Keratinocyte (primary cell): ENCODE measurements at places on chromosomes 13 and 19.
A peak's percentile ranks its signal among the peaks of the same experiment; 100 is the strongest.

- no peak for DNase-seq
These were observed 9.1 kb downstream of the TM6SF2 start for GRCh38 chr19:19263886-19264487.

DNA sequence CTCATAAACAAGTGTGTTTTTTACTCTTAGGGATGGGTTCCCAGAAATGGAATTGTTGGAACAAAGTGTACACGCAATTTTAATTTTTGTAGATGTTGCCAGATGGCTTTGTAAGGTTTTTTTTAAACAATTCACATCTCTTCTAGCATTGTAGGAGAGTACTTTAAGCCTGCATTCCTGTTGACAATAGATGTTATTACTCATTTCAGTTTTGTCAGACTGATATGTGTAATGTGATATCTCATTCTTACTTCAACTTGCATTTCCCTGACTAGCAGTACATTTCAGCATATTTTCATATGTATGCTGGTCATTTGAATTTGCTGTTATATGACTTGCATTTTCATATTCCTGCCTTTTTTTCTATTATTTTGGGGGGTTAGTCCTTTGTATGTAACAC lies 186.6 kb upstream of the SLITRK6 start:
- DNase-seq = no peak

GRCh38 chr13:28753208-28753892 lies 34.6 kb upstream of the SLC46A3 start:
- peak; percentile 57 for DNase-seq

DNA sequence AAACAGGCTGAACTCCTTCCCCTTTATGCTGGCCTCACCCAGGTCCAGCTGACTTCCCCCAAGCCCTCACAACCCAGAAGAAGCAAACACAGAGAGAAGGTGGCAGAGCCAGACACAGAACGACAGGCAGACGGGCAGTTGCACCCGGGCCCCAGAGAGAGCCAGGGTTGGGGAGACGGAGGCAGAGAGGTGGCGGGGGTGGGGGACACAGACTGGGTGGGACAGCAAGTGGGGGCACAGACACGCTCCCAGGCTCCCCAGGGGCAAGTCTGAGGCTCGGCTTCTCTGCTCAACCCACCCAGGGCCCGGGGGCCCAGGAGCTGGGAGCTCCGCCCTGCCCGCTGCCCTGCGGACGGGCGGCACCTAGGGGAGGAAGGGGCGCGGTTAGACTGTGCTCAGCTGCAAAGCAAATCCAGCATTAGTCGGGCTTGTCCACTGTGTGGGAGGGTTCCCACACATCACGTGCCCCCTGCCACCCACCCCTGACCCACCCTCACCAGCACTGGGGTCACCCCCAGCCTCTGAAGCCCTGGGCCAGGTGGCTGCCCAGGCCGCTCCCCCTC lies 31.3 kb upstream of the ASF1B start:
- DNase-seq = no peak

- peak; percentile 13 for DNase-seq
These were observed 1651.9 kb upstream of the MIR17HG start for GRCh38 chr13:89695343-89696257.

- DNase-seq = no peak
These were observed 9.9 kb downstream of the MYDGF start for GRCh38 chr19:4660181-4660791.

DNA sequence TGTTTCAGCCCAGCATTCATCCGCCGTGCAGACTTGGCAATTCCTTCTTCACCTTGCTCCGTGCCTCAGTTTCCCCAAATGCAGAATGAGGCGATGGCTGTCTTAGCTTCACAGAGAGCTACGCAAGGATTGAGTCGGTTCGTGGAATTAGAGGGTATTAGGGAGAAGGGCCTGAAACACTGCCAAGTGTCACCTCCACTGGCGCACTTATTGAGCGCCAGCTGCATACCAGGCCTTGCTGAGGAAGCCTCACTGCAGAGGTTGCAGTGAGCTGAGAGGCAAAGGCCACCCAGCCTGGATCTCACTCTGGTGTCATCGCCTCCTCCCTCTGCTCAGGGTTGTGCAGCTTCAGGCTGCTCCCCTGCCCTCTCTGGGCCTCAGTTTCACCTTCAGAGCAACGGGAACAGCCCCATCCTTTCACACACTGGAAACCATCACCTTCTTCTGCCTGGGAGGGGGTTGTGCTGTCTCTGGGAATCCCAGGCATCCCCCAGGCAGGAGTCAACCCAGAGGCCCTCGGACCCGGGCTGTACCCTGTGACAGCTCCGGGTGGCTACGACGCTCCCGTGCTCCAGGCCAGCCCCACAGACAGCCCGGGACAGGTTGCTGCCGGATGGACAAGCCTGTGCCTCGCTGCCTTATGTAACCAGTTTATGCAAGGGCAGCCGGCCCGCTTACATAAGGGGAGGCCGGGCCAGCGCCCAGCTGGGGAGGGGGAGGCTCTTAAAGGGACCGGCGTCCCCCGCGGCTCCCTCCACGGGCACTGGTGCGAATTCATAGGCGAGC lies 31.9 kb downstream of the NFIC start:
- no peak for DNase-seq

DNA sequence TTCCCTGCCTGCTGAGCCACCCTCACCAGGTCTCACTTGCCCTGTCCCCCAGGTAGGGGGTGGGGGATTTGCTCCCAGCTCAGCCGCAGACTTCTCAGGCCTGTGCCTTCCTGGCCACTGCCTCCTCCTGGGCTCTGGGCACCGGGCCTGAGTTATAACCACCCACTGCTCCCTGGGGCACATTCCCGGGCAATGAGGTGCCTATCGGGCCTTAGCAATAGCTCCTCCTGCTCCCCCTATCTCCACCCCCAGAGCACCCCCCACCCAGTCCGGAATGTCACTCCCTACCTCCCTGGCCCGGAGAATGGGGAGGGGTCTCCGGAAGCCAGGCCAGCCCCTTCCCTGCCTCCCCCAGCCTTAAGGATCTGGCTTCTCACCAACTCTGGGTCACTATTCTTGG lies at the start of gene KLK5:
TSS of gene KLK5 (minus strand) at position 129 of the 400 bp plus-strand sequence. CDS start 381 bp downstream, outside the sequence.
- DNase-seq = no peak

DNA sequence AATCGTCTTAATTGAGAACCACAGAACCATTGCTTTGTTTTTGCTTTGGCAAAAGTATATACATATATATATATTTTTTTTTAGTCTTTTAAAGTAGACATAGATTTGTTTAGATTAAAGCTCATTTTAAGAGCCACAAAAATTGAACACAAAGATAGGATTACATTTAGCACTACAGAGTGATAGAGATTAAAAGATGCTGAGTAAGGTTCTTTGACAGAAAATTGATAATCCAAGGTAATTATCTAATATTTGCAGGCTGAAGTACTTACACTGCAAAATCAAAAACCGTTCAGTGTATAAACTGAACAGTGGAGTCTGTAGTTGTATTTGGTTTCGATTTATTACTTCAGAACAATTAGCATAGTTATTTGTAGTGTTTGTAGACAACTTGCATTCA lies 24.5 kb upstream of the ZNF98 start:
- DNase-seq = no peak

DNA sequence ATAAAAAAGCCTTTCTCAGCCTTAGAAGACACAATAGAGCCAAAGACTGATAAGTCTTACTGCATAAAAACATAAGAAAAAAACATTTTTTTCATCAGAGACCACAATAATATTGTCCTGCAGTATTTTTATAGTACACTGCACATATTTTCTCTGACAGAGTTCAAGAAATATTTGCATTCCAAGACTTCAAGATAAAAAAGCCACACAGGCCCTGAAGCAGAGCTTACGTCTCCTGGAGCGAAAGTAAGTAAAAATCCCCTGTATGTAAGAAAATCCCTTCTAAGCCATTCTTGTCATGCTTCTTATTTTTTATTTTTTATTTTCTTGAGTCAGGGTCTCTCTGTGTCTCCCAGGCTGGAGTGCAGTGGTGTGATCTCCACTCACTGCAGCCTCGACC lies 755.9 kb downstream of the LIG4 start:
- no peak for DNase-seq

GRCh38 chr13:111515635-111516034 lies 195.2 kb downstream of the TEX29 start:
- DNase-seq = no peak

GRCh38 chr19:1271528-1272422 lies 2.6 kb downstream of the CIRBP start:
- no peak for DNase-seq

- DNase-seq = no peak
These were observed 471 bp downstream of the FUT1 start for GRCh38 chr19:48751845-48752495.

GRCh38 chr13:40231751-40232150 lies 434.7 kb downstream of the FOXO1 start:
- DNase-seq = no peak

- peak; percentile 88 for DNase-seq
These were observed 187.2 kb downstream of the EFNB2 start for GRCh38 chr13:106348075-106348840.

- no peak for DNase-seq
These were observed 6.1 kb upstream of the UQCR11 start for GRCh38 chr19:1611353-1611752.

- no peak for DNase-seq
These were observed 91.9 kb upstream of the STARD13 start for GRCh38 chr13:33377411-33377810.

- DNase-seq = no peak
These were observed 16.4 kb downstream of the FPR3 start for GRCh38 chr19:51811344-51811743.

- no peak for DNase-seq
These were observed 487.9 kb downstream of the DCT start for GRCh38 chr13:93991569-93991968.

DNA sequence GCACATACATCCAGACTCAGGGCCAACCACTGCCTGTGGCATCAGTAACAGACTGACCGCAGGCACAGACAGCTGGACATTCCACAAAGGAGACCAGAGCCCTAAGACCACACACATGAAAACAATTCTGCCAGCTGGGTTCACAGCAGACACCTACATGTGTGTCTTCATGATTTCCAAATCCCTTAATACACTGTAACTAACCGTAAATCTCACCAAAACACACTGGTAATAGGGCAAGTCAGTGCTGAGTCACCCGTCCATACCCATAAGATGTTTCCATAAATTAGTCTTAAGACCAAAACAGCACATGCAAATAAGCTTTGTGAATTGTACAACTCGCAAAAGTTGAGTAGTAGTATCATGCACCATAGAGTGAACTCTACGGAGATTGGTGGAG lies 65.4 kb downstream of the TUBGCP3 start:
- no peak for DNase-seq

DNA sequence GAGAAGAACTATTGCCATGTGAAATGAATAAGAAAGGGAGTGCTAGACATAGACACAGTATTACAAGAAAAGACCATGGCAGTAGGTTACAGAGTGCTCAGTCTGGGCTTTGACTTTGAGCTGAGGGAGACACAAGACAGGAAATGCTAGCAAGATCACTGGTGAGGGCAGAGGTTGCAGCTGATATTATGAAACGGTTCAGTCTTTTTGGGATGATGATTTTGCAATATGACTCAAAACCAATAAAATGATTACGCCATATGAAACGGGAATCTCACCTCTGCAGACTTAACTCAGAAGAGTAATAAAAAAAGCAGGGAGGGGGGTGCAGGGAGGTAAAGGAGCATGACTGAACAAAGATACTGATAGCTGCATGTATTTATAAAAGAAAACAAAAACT lies 123.1 kb downstream of the RBM26 start:
- no peak for DNase-seq

- no peak for DNase-seq
These were observed 64.1 kb downstream of the ZNF429 start for GRCh38 chr19:21569494-21569865.

GRCh38 chr13:91311491-91311890 lies 36.0 kb upstream of the MIR17HG start:
- DNase-seq = no peak

- no peak for DNase-seq
These were observed 19.2 kb downstream of the RCN3 start for GRCh38 chr19:49546825-49547565.

DNA sequence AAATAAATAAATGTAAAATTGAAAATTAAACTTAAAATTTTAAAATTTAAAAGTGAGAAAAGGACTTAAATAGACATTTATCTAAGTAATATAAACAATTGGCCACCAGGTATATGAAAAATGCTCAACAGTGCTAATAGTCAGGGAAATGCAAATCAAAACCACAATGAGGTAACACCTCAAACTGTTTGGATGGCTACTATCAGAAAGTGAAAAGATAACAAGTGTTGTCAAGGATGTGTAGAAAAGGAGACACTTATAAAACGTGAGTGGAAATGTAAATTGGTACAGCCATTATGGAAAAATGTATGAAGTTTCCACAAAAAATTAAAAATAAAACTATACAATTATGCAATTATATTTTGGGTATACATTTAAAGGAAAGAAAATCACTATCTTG lies 752.2 kb downstream of the EFNB2 start:
- DNase-seq = no peak

DNA sequence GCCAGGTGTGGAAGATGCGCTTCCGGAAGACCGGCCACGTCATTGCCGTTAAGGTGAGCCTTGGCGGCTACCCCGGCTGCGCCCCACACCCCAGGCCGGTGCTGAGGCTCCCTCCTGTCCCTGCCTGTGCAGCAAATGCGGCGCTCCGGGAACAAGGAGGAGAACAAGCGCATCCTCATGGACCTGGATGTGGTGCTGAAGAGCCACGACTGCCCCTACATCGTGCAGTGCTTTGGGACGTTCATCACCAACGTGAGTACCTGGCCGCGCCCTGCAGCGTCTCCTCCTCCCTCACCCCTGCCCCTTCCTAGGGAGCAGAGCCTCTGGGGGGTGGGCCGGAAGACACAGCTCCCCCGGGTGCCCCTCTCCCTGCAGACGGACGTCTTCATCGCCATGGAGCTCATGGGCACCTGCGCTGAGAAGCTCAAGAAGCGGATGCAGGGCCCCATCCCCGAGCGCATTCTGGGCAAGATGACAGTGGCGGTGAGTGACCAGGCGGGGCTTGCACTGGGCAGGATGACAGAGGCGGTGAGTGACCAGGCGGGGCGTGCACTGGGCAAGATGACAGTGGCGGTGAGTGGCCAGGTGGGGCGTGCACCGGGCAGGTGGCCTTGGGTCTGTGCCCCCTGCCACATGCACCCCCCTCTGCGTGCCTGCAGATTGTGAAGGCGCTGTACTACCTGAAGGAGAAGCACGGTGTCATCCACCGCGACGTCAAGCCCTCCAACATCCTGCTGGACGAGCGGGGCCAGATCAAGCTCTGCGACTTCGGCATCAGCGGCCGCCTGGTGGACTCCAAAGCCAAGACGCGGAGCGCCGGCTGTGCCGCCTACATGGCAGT lies 4.1 kb upstream of the TGFBR3L start:
- DNase-seq = no peak

GRCh38 chr19:18735752-18736151 lies 52.3 kb downstream of the CRTC1 start:
- DNase-seq = no peak

DNA sequence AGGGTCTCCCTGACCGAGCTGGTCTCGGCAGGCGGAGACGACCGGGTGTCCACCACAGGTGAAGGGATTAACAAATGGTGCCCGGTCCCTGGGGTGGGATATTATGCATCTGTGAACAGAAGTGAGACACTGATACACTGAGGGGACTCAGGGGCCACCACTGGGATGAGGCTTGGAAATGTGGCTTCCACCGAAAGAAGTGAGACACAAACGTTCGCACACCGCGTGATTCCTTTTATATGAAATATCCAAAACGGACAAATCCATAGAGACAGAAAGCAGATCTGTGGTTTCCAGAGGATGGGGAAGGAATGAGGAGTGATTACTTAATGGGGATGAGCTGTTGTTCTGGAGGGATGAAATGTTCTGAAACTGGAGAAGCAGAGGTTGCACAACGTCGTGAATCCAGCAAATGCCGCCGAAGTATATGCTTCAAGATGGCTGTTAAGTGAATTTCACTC lies 47.5 kb downstream of the C13orf46 start:
- DNase-seq = no peak
